ENCODE measurements at places on chromosomes 12 and 14.
A peak's percentile ranks its signal among the peaks of the same experiment; 100 is the strongest.

GRCh38 chr14:52049721-52050588 is 18.9 kb downstream of the NID2 start:
- no peak for DNase-seq

DNA sequence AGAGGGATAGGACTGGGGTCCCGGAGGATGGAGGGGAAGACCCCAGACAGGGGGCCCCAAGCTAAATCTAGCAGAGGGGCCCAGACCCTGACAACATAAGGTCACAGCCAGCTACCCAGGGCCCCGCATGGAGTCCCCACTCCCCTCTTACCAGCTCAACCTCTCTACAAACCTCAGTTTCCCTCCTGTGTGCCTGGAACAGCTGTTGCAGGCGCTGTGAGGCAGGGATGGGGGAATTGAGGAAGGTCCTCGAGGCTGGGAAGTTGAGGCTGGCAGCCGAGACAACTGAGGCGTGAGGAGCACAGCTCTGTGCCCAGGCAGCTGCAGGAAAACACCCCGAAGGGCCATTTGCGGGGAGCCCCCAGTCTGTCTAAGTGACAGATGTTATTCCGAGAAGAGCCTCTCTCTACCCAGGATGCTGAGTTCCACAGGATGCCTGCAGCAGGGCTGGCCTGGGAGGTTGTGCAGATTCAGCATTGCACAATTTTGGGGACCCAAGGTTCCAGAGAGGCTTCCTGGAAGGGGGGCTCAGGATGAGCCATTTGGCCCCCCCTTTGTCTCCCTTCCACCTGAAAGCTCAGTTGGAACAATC is 42.7 kb upstream of the NCOR2 start:
- no peak for DNase-seq

GRCh38 chr14:53538316-53538881 is 385.3 kb upstream of the DDHD1 start:
- no peak for DNase-seq

GRCh38 chr12:61490526-61491498 is 769.4 kb upstream of the USP15 start:
- DNase-seq = no peak

GRCh38 chr14:101383737-101384338 is 177.5 kb upstream of the DIO3 start:
- DNase-seq = no peak

GRCh38 chr12:20390846-20391245 is 22.5 kb downstream of the PDE3A start:
- DNase-seq = no peak

- no peak for DNase-seq
Measured at GRCh38 chr12:2224961-2225360, 172.2 kb downstream of the CACNA1C start.

- DNase-seq = no peak
Measured at GRCh38 chr14:77303417-77304156, 17.1 kb downstream of the POMT2 start.

- DNase-seq = no peak
Measured at GRCh38 chr12:29131539-29131938, 17.5 kb upstream of the FAR2 start.

- DNase-seq = no peak
Measured at GRCh38 chr12:14782756-14783155, 20.5 kb downstream of the WBP11 start.

- DNase-seq = no peak
Measured at GRCh38 chr14:96754162-96754844, 42.9 kb upstream of the VRK1 start.

GRCh38 chr12:1927051-1927680 is 8.7 kb upstream of the CACNA2D4 start:
- no peak for DNase-seq

- no peak for DNase-seq
Measured at GRCh38 chr14:79332504-79333197, 878.7 kb downstream of the DIO2 start.

DNA sequence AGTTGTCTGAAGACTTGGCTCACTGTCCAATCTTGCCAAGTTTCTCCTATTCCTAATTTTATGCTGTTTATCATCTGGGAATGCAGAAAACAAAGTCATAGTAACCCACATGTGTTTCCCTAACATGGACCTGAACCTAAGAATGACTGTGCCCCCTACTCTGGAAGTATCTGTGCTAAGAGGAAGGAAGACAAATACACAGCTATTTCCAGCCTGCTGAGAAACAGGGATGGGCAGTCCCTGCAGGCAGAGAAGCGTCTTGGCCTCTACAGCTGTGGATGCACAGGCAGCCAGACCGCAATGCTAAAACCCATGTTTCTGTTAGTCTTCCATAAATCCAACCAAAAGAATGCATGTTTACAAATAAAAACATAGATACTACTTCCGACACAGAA is 56.2 kb downstream of the DUSP16 start:
- no peak for DNase-seq

- DNase-seq = no peak
Measured at GRCh38 chr14:51562816-51563215, 88.9 kb upstream of the FRMD6 start.

- no peak for DNase-seq
Measured at GRCh38 chr12:2297658-2298057, 244.9 kb downstream of the CACNA1C start.

- no peak for DNase-seq
Measured at GRCh38 chr14:68813318-68813838, 20.5 kb upstream of the ZFP36L1 start.

GRCh38 chr14:56552615-56553014 is 27.0 kb upstream of the TMEM260 start:
- no peak for DNase-seq

DNA sequence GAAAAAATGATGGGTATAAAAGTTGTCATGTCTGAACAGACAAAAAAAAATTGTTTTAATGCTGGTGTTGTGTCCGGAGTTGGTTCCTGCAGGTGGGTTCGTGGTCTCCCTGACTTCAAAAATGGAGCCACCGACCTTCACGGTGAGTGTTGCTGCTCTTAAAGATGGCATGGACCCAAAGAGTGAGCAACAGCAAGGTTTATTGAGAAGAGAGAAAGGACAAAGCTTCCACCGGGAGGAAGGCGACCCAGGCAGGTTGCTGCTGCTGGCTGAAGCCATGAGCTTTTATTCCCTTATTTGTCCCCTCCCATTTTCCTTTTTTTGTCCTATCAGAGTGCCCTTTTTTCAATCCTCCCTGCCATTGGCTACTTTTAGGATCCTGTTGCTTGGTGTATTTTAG is at the start of gene TAS2R31:
Gene TAS2R31, minus strand, starts transcription at position 101 of the 400 bp plus-strand sequence. Its CDS starts 72 bp downstream, at position 29.
- no peak for DNase-seq

DNA sequence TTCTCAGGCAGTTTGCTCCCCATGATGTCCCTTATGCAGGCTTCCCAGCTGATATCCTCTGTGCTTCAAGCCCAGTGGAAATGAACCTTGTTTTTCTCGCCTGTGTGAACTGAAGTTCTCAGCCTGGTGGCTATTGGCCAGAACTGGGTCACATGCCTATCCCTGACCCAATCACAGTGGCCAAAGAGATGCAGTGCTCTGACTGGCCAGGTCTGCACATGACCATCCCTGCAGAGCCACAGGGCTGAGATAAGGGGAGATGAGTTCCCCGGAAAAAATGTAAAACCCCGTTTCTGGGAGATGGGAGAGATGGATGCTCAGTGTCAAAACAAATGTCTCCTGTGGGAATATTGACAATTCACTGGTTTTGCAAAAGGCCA is 34.7 kb upstream of the FZD10 start:
- no peak for DNase-seq

DNA sequence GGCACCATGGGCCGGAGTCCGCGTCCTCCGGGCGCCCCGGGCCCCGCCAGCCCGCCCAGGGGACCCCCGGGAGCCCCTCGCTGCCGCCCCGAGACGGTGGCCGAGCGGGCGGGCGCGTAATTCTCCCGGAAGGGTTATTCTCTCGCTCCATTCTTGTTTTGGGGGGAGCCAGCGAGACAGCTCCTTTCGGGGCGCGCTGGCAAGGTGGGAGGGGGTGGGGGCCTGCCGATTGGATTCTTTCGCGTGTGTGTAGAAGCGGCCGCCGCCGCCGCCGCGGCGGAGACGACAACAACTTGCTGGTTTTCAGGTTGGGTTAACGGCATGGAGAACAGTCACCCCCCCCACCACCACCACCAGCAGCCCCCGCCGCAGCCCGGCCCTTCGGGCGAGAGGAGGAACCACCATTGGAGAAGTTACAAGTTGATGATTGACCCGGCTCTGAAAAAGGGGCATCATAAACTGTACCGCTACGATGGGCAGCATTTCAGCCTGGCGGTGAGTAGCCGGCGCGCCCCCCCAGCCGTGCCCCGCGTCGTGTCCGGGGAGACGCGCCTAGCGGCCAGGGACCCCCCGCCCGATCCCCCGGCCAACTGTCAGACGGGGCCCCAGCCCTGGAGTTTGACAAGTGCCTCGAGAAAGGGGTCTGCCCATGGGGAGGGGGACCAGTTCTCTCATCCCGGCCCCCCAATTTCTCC is 755 bp downstream of the SETD1B start:
- peak; percentile 60 for DNase-seq

DNA sequence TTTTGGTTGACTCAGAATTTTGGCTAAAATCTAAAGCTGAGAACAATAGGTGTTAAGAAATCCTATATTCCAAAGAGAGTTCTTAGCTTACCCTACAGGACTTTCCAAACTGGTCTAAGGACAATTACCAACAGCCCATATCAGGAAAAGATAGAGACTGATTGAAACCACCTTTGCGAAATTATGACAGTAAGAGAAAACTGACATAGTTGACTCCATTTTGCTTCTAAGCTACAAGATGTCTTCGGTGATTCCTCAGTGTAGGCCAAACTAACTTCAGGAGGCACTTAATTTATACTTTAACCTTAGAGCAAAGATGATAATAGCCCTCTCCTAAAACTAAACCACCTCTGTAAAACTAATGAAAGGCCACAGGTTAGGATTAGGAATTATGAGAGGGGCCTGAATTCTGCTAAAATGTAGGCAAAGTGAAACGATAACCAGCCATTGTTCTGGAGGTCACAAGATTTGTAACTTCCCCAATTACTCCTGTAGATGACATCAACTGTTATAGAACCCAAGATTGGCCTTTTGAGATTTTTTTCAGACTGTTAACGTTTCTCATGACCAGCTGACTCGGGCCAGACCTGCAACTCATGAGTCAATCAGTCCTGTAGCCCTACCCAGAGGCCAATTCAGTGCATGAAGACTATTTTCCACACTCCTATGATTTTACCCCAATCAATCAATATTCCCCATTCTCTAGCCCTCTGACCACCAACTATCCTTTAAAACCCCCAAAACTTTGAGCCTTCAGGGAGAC is 43.0 kb downstream of the KLRG1 start:
- DNase-seq = no peak

- DNase-seq = no peak
Measured at GRCh38 chr12:84803661-84804060, 108.9 kb downstream of the SLC6A15 start.
